Endothelial cell of umbilical vein (primary cell): ENCODE measurements at places on chromosomes 2 and 18. TPM values are rescaled to one million over a fixed set of nuclear protein-coding genes. Genes with fewer than 3 reads are reported as not detected.

LIPG gene
- total RNA-seq = 80.6 and 96.2 TPM in 2 replicates

TMEM17 gene
- total RNA-seq = 0.91 and 1.2 TPM in 2 replicates

COLEC11 gene
- not detected in 2 replicates for total RNA-seq

CCDC121 gene
- 1.7 and 3.3 TPM in 2 replicates for total RNA-seq

ALPP gene
- total RNA-seq = not detected in 2 replicates

SYT4 gene
- total RNA-seq = not detected in 2 replicates

FAM228A gene
- total RNA-seq = 1.00 TPM in 1 of 2 replicates, not detected in the other

SH2D6 gene
- total RNA-seq = 0.39 and 0.53 TPM in 2 replicates

DNAJC5G gene
- 0.16 and 0.77 TPM in 2 replicates for total RNA-seq

FZD7 gene
- 0.23 and 0.29 TPM in 2 replicates for total RNA-seq
